ENCODE measurements at places on chromosomes 1 and 21. TPM values are rescaled to one million over a fixed set of nuclear protein-coding genes. Genes with fewer than 3 reads are reported as not detected.

GRCh38 chr1:209526137-209526536, 57.4 kb upstream of the CAMK1G start:
- no peak for DNase-seq

- no peak for DNase-seq
Observed at GRCh38 chr1:237664348-237664747, 226.4 kb downstream of the ZP4 start.

DNA sequence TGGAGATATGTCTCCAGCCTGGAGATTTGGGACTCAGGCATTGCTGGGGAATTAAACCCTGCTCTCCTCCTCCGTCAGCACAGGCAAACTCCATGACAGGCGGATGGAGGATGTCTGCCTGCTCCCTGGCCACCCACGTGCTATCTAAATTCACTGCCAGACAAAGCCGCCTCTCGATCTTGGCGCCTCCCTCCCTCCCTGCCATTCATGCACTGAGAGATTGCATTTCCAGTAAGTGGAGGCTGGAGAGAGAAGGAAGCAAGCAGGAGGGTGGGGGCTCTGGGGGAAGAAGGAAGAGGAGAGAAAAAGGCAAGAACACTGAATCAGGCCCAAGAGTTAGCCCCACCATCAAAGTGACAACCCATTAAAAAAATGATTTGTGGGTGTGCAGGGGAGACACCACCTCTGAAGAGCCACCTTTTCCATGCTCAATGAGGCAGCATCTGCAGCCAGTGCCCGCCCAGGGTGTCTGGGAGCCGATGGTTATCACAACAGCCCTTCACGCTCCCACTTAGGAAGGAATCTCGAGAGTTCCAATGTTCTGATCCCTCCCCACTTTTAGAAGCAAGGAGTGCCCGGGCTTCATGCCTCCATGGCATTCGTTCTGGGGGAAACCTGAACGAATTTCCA, 183.0 kb downstream of the HIVEP3 start:
- DNase-seq: no peak

GRCh38 chr21:45326169-45326851, 38.6 kb upstream of the POFUT2 start:
- no peak for DNase-seq

GRCh38 chr1:91383456-91383855, 21.2 kb downstream of the HFM1 start:
- DNase-seq: no peak

- DNase-seq: no peak
Observed at GRCh38 chr1:30402031-30402430, 321.4 kb downstream of the MATN1 start.

GRCh38 chr1:36087233-36088123, 1.2 kb upstream of the ADPRS start:
- no peak for DNase-seq

DNA sequence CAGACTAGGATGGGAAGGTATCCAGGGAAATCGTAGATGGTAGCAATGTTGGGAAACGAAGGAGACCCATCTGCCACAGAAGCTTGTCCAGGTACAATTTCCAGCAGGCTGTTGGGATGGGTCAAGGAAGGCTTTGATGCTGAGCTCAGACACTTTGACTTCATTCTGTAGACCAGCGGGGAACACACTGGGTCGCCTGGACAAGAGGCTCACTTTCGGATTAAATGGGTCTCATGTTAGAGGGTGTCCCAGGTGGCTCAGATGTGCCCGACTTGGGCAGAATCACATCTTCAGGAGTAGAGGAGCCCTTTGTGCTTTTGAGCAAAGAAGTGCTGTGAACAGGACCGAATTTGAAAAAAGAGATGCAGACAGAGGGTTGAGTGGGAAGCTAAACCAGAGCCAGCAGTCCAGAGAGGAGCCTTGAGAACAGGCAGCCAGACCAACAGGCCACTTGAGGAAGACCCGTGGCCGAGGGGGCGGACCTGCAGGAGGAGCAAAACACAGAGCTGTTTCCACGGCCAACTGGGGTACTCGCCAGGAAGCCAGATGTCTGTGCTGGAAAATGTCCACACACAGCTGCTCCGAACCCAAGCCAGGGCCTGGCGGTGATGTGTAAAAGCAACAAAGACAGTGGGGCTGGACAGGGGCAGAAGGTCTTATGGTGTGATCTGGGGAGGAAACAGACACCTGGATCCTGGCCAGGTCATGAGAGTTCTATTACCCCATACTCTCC, 146.9 kb downstream of the AJAP1 start:
- DNase-seq: no peak

DNA sequence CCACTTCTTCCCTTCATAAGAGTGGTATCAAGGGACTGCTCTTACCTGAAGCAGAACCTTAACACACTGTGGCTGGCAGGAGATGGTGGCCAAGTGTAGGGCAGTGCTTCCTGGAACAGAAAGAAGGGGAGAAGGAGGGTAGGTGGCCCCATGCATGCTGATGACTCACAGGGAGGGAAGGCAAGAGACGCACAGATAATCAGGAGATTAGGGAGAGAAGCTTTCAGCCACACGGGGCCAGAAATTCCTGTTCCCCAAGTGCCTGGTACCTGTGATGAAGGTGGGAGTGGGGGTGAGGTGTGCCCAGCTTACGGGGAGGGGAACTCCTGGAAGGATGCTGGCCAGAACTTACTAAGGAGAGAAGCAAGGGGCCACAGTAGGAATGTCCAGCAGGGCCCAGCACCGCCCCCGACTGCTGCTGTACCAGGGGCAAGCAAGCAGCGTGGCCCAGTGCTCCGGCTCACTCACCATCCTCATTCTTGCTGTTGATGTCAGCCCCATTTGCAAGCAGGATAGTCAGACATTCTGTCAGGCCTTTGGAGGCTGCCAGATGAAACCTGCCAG, 7.7 kb downstream of the ANKRD35 start:
- no peak for DNase-seq

GRCh38 chr1:58063095-58063494, 483.4 kb downstream of the OMA1 start:
- DNase-seq: no peak

GRCh38 chr1:63931468-63931867, 157.7 kb downstream of the ROR1 start:
- DNase-seq: no peak

GRCh38 chr1:178702146-178702545, 22.9 kb upstream of the RALGPS2 start:
- DNase-seq: no peak

DNA sequence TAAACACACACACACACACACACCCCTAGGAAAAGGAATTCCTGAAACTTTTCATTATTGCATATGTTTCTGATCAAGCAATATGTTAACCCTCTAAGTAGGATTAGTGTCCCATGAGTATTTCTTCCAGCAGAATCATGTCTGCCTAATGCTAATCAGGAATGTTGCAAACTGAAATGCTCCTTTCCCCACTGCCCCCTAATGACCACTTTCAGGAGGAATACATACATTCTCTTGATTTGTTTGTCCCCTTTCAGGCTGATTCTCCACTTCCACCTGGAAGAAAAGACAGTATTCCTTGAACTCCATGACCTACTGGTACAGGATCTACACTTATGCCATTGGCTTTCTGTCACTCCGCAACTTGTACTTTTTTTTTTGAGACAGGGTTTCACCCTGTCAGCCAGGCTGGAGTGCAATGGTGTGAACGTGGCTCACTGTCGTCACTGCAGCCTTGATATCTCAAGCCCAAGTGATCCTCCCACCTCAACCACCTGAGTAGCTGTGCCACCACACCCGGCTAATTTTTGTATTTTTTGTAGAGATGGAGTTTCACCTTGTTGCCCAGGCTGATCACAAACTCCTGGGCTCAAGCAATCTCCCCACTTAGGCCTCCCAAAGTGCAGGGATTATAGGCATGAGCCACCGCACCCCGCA, 56.7 kb downstream of the LRIG2 start:
- no peak for DNase-seq

GRCh38 chr1:58586271-58586670, 9.2 kb upstream of the TACSTD2 start:
- no peak for DNase-seq

DNA sequence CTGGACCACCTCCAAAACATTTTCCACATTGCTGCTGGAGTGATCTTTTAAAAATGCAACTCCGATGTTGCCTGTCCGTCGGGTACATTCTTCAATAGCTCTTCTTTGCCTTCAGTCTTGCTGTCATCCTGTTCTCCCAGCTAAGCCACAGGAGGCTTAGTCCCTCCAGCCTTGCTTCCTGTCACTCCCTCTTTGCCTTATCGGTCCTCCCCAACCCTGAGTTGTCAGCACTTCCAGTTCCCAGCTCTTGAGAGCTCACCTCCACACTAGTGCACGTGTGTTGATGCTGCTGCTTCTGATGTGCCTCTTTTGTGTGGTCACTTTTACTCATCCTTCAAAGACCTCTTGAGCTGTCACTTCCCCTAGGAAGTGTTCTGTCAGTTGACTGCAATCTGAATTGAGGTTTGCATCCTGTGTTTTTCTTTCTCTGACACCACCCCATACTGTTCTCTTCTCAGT, 15.3 kb downstream of the UCK2 start:
- DNase-seq: no peak

DNA sequence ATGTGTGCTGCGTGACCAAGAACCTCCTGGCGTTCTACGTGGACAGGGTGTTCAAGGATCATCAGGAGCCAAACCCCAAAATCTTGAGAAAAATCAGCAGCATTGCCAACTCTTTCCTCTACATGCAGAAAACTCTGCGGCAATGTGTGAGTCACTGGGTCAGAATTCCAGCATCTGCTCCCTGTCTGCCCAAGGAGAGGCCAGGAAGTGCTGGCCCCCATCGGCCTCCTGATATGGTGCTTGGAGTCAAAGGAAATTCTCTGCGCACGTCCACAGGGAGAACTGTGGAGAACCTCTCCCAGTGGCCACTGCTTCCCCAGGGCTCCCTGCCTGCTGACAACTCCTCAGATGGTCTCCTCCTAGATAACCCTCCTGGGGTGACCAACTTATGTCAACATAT, 25.6 kb upstream of the IL20 start:
- no peak for DNase-seq

- DNase-seq: no peak
Observed at GRCh38 chr1:34127006-34128000, 37.7 kb downstream of the CSMD2 start.

DNA sequence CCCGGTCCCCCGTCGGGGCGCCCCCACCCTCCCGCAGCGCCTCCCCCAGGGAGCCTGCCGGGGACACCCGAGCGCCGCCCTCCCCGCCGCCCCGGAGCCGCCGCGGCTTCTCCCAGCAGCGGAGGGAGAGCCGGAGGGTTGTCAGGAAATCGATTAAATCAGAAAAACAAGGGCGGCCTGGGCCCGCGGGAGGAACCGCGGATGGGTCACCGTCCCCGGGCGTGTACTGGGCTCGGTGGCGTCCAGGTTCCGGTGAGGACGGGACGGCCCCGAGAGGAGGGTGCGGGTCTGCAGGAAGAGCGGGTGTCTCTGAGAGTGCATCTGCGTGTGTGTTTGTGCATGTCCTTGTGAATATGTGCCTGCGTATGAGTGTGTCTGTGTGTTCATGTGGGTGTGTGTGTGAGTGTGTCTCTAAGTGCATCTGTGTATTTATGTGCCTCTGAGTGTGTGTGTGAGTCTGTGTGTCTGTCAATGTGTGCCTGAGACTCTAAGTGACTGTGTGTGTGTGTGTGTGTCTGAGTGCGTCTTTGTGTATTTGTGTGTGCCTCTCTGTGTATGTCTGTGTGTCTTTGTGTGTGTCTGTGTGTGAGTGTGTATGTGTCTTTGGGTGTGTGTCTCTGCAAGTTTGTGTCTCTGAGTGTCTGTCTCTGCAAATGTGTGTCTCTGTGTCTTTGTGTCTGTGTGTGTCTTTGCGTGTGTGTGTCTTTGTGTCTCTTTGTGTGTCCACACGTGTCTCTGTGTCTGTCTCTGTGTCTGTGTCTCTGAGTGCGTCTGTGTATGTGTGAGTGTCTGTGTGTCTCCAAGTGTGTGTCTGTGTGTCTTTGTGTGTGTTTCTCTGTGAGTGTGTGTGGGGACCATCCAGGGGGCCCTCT, 1.1 kb downstream of the SPSB1 start:
- DNase-seq: no peak

GRCh38 chr1:158527190-158527815, 26.9 kb downstream of the OR6Y1 start:
- no peak for DNase-seq

DNA sequence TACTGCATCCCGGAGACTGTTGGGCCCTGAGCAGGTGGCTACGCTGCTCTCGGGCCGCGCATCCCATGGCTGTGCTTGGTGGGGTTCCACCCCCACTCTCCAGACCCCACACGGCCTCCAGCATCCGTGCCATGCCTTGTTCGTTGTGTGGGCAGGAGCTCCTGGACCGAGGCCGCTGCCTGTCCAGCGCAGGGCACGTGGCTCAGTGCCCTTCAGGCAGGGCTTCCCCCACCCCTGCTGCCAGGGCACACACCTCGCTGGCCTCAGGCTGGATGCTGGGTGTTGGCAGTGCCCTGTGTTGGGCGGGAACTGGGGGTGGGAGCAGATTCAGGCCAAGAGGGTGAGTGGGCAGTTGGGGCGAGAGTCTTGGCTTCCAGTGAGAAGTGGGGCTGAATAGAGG, 9.9 kb downstream of the PRKCZ start:
- DNase-seq: no peak

DNA sequence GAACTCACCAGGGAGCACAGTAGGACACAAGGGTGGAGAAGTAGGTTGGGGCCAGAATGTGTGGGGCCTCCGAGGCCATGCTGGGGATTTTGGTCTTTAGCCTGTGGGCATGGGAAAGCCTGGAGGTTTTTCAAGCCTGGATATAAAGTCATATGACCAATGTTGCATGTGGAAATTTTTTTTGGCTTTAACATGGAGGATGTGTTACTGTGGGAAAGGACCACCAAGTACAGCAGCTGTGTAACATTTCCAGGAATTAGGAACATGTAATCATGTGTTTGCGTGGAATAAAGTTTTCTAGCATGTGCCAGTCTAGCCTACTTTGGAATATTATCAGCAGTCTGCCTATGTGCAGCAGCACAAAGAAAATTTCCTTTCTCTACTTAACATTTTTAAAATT, 78.5 kb downstream of the TNFSF18 start:
- DNase-seq: no peak

DNA sequence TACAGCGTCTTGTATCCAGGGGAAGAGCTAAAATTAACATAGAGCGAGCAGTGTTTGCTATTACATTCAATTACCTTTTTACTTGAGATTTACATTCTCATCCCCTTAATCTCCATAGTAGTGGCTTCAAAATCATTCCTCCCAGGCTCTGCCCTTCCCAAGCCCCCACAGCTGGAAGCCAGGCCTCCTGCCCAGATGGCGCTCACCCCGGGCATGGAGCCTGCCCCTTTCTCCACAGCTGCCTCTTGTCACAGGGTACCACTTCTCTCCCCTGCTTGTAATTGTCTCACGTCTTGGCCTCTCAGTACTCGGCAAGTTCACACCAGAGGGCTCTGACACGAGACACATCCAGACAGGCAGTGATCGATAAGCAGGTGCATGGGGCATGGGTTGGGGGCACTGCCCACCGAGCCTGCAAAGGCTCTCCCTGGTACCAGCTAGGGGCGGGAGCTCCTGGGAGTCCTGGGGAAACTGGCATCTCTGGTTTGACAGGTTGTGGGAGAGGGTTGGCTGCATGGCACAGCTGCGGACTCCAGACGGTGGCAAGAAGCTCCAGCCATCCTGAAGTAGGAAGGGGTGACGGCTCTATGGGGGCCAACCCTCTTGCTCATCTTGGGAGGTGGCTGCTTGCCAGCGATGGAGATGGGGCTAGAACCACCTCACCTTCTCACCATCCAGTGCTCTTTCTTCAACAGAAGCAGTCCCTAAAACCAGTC, 20.1 kb downstream of the CASZ1 start:
- no peak for DNase-seq

Gene CRYBG2
- polyA plus RNA-seq: 1.4 TPM

Gene CFHR3
- not detected for polyA plus RNA-seq

Gene MAN1C1
- polyA plus RNA-seq: 0.22 TPM

Gene AXDND1
- 0.20 TPM for polyA plus RNA-seq

Gene MYOCOS
- polyA plus RNA-seq: 0.24 TPM

Gene HPCAL4
- not detected for polyA plus RNA-seq

Gene WDR64
- polyA plus RNA-seq: not detected

Gene CNIH3
- polyA plus RNA-seq: 1.7 TPM

Gene TOMM20
- 70.1 TPM for polyA plus RNA-seq

Gene UQCRHL
- polyA plus RNA-seq: 2.3 TPM

Gene HUNK
- polyA plus RNA-seq: not detected

Measured in GM12878 (cell line).